ENCODE measurements at places on chromosomes 4 and X.

DNA sequence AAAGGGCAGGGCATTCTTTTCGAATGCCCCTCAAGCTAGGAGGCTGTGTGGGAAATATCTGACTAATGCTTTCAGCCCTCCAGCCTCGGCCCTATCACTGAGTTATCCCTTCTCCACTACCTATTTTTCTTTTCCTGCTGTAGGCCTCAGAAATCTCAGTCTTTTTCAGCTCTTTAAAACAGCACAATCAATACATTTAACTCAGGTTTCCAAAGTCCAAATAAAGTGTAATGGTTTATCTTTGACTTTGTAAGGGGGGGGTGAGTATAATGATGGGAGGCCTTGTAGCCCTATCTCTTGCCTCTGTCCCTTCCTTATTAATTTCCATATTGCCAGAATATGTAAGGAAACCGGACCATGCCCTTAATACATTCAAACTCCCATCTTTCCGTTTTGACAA, 1.6 kb upstream of the WNK3 start:
- DNase-seq, result no peak

DNA sequence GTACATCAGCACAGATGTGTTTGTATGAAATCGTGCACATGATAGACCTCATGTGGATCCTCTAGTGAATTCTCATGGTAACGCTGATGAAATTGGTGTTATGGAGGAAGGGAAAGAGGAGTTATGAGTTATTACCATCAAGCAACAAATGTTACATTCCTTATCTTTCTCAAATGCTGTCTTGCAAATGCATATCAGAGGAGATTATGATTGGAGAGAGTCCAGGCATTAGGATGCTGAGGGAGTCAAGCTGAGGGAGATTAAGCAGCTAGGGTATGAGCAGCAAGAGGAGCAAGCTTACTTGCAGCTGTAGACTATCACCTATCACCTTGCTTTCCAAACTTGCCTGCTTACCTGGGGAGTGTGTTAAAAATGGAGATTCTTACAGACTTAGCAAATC, 36.8 kb upstream of the SFRP2 start:
- DNase-seq, result no peak

GRCh38 chr4:141020801-141021261, 112.4 kb downstream of the RNF150 start:
- no peak for DNase-seq

- DNase-seq, result no peak
Observed at GRCh38 chrX:49273181-49273727, 3.7 kb downstream of the PPP1R3F start.

DNA sequence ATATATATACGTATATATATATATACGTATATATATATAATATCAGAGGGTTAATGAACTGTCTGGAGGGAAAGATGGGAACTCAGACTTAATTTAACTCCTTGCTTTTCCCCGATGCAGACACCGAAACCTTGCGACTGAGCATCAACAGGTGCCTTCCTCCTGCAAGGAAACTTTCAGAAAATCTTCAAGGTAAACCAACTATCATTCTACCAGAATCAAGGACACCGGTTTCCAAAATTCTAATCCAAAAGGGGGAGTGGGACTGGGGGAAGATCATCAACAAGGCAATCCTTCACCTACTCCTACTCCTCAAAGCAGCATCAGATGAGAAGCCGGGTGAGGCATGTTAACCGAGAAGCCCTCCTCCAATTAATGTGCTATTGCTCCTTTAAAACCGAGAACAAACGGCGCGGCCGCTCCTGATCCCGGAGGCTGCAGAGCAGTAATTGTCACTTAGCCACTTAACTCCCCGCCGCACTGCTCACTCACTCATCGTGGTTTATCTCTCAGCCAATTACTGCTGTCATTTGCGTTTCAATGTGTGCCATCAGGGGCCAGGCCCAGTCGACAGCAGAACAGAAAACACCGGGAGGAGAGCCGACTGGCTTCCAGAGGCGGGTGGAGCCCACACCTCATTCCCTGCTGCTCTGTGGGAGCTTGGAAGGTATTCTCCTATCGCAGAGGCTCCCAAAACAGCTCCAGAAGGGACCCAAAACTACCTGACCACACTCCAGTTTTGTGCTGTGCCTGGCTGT, 61.7 kb downstream of the MAML3 start:
- DNase-seq, result peak; percentile 5

- DNase-seq, result no peak
Observed at GRCh38 chr4:140061194-140061593, 92.8 kb downstream of the MAML3 start.

DNA sequence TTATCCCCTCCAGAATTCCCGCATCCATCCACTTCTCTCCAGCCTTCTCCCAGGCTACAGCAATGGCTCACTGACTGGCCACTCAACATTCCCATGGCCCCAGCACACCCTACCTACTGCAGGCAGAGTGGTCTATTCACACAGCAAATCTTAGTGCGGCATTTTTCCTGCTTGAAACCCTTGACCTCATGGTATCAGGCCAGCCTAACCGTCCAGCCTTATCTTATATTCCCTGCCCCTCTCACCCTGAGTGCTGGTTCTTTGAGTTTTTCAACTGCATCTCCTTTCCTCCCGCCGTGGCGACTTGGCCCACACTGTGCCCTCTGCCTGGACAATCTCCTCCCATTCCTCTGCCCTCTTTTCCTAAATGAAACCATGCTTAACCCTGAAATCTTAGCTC, 10.0 kb upstream of the S100G start:
- DNase-seq, result no peak

- DNase-seq, result no peak
Observed at GRCh38 chrX:135382260-135382659, 39.5 kb upstream of the SMIM10L2A start.

DNA sequence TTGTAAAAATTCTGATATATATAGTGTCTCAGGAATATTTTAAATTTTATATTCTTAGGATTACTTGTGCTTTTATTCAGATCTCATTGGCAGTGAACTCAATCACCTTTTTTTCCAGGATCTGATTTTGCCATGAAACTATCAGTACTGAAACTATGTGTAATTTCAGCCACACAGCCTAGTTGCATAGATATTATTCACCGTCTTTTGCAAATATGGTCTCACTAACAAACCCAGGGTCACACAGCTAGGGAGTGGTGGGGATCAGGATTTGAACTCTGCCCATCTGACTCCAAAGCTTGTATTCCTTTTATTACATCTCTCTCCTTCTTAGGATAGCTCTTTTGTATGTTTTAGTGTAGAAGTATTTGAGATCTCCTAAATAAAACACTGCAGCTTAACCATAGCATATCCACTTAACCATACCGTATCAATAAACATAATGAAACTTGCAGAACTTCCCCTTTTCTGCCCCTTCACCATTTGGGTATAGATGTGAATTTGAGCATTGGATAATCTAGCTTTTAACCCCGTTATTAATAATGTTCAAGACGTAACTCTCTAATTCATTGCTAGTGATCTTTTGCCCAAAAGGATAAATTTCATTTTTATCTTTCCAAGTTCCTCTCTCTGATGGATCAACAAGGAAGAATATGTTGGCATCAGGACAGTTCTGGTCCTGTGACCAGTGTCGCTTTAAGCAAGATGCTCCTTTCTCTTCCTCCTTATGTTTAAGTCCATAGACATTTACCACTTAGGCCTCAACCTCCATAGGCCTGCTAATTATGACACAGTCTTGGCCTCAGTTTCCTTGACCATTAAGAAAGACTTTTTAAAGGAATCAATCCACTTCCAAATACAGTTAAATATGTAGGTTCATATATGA, 74.6 kb downstream of the RAPGEF2 start:
- no peak for DNase-seq

GRCh38 chr4:2059726-2060602, 837 bp downstream of the NAT8L start:
- no peak for DNase-seq

- no peak for DNase-seq
Observed at GRCh38 chr4:77349364-77349763, 192.4 kb downstream of the CCNG2 start.

DNA sequence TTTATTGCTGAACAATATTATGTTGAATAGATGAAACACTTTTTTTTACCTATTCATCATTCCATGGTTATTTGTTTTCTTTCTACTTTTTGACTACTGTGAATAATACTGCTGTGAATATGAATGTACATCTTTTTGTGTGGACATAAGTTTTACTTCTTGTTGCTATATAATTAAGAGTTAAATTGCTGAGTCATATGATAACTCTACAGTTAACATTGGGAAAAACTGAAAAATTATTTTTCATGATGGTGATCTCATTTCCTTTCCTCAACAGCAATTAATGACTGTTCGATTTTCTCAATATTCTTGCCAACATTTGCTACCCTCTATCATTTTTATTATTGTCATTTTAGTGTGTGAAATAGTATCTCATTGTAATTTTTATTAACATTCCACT, 106.9 kb upstream of the TECRL start:
- DNase-seq, result no peak

DNA sequence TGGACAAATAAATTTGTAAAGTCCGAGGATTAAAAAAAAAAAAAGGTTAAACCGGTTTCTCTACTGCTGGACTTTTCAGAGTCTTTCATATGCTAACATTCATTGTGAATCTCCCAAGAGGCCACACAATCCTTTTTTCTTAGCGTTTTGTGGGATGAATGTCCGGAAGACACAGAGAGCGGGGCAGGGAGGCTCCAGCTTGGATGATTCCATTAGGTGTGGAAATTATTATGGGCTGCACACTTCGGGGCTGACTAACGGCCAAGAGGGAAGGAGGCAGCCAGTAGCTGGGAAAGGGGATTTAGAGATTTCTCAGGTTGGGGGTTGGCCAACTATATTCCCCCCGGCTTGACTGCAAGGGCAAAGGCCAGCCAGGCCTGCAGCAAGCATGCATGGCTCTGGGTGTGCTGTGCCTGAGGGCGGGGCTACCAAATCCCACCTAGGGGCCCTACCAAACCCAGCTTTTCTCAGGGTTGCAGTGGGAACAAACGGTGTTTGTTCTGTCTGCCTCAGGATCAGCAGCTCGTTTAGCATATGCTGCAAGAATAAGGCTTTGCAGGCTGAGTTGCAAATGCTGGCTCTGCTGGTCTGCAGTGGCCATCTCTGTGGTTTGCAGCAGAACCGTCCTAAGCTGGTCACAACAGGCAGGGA, 28.6 kb downstream of the NYX start:
- no peak for DNase-seq

- DNase-seq, result no peak
Observed at GRCh38 chr4:139550724-139551429, 5.1 kb downstream of the SETD7 start.

DNA sequence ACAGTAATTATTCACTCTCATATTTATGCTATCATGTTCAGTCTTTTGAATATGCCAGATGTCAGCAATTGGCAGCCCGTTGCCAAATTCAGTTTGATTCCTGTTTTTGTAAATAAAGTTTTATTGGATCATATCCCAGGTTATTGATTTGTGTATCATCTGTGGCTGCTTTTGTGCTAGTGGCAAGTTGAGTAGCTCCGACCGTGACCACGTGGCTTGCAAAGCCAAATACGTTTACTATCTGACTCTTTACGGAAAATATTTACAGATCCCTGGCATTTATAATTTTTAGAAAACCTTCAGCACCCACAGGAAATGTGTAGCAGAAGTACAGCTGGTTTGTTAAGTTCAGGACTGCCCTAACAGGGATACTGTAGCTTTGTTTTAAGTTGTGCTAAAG, 67.4 kb downstream of the VCX2 start:
- peak; percentile 2 for DNase-seq

- no peak for DNase-seq
Observed at GRCh38 chr4:4457803-4458553, 71.1 kb downstream of the NSG1 start.

- no peak for DNase-seq
Observed at GRCh38 chr4:77120886-77121508, 36.0 kb upstream of the CCNG2 start.

DNA sequence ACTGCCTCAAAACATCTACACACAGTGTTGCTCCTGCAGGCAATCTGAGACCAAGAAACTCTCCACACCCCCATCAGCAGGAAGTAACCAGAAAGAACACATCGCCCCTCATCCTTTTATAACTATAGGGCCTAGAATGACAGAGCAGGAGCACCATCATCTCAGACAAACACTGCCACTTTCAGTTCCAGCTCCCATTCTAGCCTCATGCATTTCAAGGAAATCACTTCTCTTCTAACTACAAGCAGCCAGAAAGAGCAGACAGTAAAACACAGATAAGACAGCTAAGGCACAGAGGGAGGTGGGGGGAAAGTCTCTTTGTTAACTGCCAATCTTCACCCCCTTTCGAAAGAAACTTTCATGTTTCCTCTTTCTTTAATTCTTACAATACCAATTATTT, 102.6 kb upstream of the TENT5D start:
- DNase-seq, result no peak

GRCh38 chrX:35826503-35826902, 28.4 kb downstream of the MAGEB16 start:
- DNase-seq, result no peak

- no peak for DNase-seq
Observed at GRCh38 chrX:148354916-148355315, 145.5 kb upstream of the AFF2 start.

- no peak for DNase-seq
Observed at GRCh38 chr4:147723326-147723725, 8.6 kb upstream of the ARHGAP10 start.

DNA sequence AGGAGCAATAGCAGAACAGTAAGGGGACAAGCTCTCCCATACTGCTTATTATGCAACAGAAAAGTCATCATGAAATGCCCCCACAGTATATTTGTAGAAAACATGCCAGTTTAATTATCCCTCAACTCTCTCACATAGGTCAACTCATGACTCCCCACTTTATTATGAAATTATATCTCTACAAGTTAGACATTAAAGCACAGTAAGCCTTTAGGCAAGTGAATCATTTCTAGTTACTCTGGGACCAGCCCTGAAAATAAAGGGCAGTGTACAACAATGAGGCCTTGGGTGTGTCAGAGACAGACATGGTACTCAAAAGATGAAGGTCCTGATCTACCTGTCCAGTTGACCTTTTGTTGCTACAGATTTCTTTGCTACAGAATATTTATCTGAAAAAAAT, 191.9 kb downstream of the FBXW7 start:
- no peak for DNase-seq

GRCh38 chr4:169220854-169221411, 49.8 kb downstream of the SH3RF1 start:
- DNase-seq, result no peak

DNA sequence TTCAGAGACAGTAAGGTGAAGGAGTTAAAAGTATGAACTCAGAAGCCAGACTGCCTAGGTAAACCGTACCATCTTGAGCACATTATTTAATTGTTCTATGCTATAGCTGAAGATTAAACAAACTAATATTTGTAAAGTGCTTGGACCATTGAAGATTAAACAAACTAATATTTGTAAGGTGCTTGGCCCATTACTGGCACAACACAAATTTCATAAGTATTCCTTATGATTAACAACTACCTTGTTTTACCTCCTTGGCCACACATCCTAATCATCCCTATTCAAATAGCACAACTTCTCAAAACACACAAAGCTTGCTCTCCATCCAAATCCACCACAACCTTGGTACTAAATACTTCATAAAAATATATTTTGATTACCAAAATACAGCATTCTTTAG, 137.0 kb downstream of the PPP3CA start:
- DNase-seq, result no peak

Measured in NCI-H2171 (cell line).